Tibial nerve (tissue), 4 donors: ENCODE measurements at places on chromosomes 4 and X. TPM values are rescaled to one million over a fixed set of nuclear protein-coding genes. Genes with fewer than 3 reads are reported as not detected.

DNA sequence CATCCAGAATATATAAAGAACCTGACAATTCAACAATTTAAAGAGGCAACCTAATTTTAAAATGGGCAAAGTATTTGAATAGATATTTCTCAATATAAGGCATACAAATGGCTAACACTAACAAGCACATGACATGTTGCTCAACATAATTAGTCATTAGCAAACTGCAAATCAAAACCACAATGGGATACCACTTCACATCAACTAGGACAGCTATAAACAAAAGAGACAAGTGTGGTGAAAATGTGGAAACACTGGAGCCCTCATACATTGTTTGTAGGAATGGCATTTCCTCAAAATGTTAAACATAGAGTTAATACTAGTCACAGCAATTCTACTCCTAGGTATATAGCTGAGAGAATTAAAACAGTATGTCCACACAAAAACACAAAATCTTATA is 96.7 kb downstream of the CORIN start:
- H3K4me3 ChIP-seq, result no peak overlapping the region
- H3K27me3 ChIP-seq, result no peaks in the 10 kb centered on the region
- no peak for DNase-seq

DNA sequence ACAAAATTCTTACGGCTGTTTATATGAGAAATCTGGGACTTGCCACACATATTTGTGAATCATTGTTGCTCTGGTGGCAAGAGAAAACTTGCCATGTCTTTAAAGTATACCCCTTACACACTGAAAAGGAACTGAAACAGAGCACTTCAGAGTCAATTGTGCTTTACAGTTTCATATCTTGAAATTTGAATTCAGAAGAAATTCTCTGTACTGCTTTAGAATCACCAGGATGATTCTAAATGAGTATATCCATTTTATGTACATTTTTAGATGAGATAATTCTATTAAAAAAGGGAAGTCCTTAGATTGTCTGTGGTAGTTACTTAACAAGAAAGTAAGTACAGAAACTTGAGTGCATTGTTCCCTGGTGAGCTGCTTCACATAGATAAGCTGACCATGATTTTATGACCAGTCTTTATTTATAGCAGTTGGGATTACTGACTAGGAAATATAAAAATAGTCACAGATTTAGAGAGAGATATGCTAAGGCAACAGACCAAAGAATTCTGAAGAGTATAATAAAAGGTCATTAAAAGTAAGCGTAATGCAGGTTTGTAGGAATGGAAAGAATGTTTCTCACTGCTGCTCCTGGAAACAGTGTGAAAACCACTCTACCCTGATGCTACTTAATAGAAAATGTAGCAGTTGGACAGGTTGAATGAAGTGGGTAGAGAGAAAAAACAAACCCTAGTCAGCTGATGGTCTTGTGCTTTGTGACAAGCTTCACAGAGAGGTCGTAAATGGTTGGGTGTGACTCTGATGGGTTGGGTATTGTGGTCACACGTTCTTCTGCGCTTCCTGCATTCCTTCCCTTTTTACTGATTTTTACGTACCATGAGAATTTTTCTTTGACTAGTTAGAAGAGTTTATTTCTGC is 41.0 kb downstream of the FNIP2 start:
- no peaks in the 10 kb centered on the region for H3K27me3 ChIP-seq
- H3K4me3 ChIP-seq, result no peak overlapping the region
- no peaks in the 10 kb centered on the region for H3K36me3 ChIP-seq

GRCh38 chrX:47817421-47817820 is 19.3 kb upstream of the ZNF81 start:
- no peaks in the 10 kb centered on the region for H3K4me1 ChIP-seq
- H3K4me3 ChIP-seq, result no peak overlapping the region
- no peaks in the 10 kb centered on the region for H3K27me3 ChIP-seq

DNA sequence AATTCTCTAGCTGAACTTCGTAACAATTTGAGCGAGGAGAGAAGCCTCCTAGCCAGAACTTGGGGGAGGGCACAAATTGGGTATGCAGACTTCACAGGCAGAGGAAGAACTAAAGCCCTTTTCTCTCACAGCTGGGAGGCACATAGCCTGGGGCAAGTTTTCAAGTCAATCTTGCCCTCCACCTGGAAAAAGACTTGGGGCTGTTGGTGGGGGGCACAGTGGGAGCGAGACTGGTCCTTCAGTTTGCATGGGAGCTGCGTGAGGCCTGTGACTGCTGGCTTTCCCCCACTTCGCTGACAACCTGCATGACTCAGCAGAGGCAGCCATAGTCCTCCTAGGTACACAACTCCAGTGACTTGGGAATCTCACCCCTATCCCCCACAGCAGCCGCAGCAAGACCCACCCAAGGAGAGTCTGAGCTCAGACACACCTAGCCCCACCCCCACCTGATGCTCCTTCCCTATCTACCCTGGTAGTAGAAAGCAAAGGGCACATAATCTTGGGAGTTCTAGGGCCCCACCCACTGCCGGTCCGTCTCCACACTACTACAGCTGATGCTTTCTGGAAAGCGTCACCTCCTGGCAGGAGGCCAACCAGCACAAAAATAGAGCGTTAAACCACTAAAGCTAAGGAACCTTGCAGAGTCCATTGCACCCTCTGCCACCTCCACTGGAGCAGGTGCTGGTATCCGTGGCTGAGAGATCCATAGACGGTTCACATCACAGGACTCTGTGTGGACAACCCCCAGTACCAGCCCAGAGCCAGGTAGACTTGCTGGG is 160.8 kb downstream of the CBLL2 start:
- H3K27ac ChIP-seq, result no peak overlapping the region
- H3K4me3 ChIP-seq, result no peak overlapping the region
- no peaks in the 10 kb centered on the region for H3K4me1 ChIP-seq
- no peaks in the 10 kb centered on the region for H3K27me3 ChIP-seq

- no peaks in the 10 kb centered on the region for H3K4me1 ChIP-seq
- no peak for DNase-seq
- no peaks in the 10 kb centered on the region for H3K36me3 ChIP-seq
- no peak overlapping the region for H3K27ac ChIP-seq
- H3K27me3 ChIP-seq, result no peaks in the 10 kb centered on the region
Observed at GRCh38 chrX:111052478-111052877, 43.5 kb upstream of the PAK3 start.

- no peaks in the 10 kb centered on the region for H3K27me3 ChIP-seq
- DNase-seq, result no peak
- no peaks in the 10 kb centered on the region for H3K4me1 ChIP-seq
- no peak overlapping the region for H3K4me3 ChIP-seq
- H3K36me3 ChIP-seq, result no peaks in the 10 kb centered on the region
Observed at GRCh38 chrX:64195862-64196261, 9.6 kb downstream of the AMER1 start.

DNA sequence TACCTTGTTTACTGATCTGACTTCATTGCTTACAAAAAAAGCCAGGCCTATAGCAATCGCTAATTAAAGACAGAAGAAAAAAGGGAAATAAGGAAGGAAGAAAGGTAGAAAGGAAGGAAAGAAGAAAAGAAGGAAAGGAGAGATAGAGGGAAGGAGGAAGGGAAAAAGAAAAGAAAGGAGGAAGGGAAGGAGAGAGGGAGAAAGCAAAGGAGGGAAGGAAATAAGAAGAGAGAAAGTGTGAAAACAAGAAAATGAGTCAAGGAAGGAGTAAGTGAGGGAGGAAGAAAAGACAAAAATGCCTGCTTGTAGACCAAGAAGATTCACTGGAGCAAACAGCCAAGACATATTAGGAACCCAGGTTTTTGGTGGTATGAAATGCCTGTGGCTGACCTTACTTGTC is 57.0 kb upstream of the MAGEB16 start:
- H3K27me3 ChIP-seq, result no peaks in the 10 kb centered on the region
- H3K4me3 ChIP-seq, result no peak overlapping the region
- H3K36me3 ChIP-seq, result no peaks in the 10 kb centered on the region
- no peaks in the 10 kb centered on the region for H3K4me1 ChIP-seq
- DNase-seq, result no peak

DNA sequence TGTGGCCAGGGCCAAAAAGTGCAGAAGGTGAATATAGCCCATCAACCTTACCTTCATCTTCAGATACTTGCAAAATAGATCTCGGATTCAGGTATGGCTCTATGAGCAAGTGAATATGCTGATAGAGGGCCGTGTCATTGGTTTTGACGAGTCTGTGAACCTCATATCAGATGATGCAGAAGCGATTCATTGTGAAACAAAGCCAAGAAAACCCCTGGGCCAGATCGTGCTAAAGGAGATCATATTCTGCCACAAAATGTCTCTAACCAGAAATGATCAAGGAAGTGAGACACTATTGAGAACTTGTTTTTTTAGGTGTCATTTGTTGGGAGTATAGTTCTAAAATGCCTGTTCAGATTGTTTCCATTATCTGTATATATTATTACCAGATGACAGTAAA is 48.3 kb downstream of the PDK3 start:
- no peak overlapping the region for H3K4me3 ChIP-seq
- DNase-seq, result no peak
- no peaks in the 10 kb centered on the region for H3K4me1 ChIP-seq
- H3K36me3 ChIP-seq, result peaks cover 3% of the 10 kb centered on the region

DNA sequence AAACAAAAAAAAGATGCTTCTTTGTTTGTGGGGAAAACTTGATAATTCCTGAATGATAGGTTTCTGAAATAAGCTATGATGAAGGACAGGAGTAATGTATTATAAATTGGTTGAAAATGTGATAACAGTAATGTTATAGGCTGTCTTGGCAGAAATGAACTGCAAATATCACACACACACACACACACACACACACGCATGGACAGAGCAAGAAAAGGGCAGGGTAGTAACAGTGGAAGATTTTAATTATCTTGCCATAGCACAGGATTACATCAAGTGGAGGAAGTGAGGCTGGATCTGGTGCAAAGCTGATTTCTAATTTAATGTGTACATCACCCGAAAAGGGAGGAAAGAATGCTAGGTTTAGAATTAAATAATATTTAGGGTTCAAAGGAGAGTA is 97.5 kb upstream of the CXXC4 start:
- H3K27ac ChIP-seq, result no peak overlapping the region
- no peaks in the 10 kb centered on the region for H3K27me3 ChIP-seq

DNA sequence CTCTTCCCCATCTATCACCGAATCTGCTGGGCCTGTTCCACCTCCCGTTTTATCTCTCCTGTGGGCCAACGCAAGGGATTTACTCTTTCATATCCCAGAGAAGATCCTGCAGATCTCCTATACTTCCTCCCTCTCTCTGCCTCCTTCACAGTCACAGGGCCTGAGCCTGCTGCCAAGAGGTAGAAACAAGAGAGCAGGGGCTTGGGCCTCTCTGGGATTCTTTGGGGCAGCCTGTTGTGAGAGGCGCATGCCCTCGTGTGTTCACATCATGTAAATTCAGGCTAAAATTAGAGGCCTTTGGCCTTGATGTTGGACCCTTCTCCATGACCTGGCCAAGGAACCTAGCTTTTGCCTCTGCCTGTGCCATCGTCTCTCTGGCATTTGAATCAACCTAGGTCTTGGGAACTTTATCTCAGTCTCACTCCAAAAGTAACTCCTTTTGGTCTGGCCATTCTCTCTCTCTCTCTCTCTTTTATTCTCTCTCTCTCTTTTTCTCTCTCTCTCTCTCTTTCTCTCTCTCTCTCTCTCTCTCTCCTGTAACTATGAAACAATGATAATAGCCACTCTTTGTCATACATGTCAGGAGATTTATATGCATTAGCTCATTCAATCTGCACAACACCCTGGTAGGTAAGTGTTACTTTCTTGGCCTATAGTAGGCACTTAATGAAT is 20.0 kb upstream of the EFNB1 start:
- no peaks in the 10 kb centered on the region for H3K27me3 ChIP-seq
- no peak overlapping the region for H3K4me3 ChIP-seq
- H3K4me1 ChIP-seq, result no peaks in the 10 kb centered on the region
- H3K36me3 ChIP-seq, result no peaks in the 10 kb centered on the region

- H3K27me3 ChIP-seq, result peaks cover 5% of the 10 kb centered on the region
- H3K4me3 ChIP-seq, result no peak overlapping the region
- no peaks in the 10 kb centered on the region for H3K36me3 ChIP-seq
- no peak overlapping the region for H3K27ac ChIP-seq
- no peak for DNase-seq
- H3K4me1 ChIP-seq, result no peaks in the 10 kb centered on the region
Observed at GRCh38 chrX:134911348-134911747, 79.4 kb upstream of the SMIM10 start.

DNA sequence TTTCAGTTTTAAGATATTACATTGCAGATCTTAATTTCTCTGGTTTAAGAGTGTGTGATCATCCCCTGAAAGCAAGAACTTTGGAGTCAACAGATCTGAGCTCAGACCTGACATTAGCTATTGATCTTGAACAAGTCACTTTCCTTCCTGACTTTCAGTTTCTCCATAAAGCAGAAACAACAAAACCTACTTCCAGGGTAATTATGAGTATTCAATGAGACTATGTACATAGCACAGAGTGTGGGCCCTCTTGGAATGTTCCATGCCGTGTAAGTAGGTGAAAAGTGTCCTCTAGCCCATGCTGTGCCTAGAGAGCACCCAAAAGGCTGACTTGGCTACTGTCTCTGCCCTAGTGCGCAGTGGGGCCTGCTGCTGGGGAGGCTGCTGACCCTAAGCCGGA is 188.0 kb upstream of the RPL34 start:
- H3K4me3 ChIP-seq, result no peak overlapping the region
- no peak for DNase-seq
- H3K27me3 ChIP-seq, result no peaks in the 10 kb centered on the region
- no peaks in the 10 kb centered on the region for H3K4me1 ChIP-seq

DNA sequence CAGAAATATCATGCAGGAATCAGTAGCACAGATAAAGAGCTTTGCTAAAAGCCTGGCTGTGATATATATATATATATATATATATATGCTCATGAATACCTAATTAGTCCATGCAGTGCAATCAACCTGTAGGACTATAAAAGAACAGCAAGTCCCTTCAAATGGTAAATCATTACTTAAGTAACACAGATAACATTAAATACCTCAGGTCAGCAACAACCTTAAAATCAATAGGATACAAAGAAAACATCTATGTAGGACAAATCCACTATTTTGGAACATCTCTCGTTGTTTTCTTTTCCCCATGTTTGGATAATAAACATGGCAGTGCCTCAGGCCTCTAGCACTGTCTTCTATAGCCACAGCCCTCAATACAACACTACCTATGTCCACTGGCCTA is 106.6 kb downstream of the FNIP2 start:
- H3K27me3 ChIP-seq, result no peaks in the 10 kb centered on the region
- H3K27ac ChIP-seq, result no peak overlapping the region
- no peak for DNase-seq
- H3K4me3 ChIP-seq, result no peak overlapping the region

Gene TCEANC
- 5.9 TPM for total RNA-seq

Gene GLRA3
- total RNA-seq, result not detected

Gene AMTN
- not detected for total RNA-seq

Gene HEPH
- total RNA-seq, result 30.0 TPM

Gene MAGEB10
- not detected for total RNA-seq

Gene FAM9C
- not detected for total RNA-seq

Gene WDR1
- 147 TPM for total RNA-seq
